Retinal pigment epithelial cell (primary cell): ENCODE measurements at places on chromosomes 7 and 10.

DNA sequence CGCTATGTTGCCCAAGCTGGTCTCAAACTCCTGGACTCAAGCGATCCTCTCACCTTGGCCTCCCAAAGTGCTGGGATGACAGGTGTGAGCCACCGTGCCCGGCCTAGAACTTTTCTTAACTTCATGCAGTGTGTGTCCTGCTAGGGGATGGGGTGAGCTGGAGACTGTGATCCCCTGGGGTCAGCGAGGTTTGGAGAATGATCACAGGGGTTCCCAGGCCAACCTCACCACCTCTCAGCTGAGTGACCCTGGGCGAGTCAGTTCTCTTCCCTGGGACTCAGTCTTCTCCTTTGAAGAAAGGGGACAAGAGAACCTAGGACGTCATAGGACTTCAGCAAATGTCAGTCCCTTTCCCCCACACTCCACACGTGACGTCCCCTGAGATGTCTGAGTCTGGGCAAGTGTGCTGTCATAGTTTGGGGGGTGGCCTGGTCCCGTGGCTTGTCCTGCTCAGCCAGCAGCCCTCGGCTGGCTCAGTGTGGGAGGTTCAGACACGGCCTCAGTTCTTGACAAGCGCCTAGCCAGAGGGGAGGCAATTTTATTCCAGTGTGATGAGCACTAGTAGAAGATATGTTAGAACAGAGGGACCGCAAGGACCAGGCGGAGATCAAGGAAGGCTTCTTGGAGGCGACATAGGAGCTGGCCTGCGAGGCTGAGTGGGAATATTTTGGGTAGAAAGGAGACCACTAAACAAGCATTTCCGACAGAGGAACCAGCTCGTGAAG is 43.3 kb upstream of the ELN start:
- no peak for DNase-seq

- no peak for DNase-seq
Observed at GRCh38 chr7:129923709-129924108, 29.1 kb downstream of the UBE2H start.

DNA sequence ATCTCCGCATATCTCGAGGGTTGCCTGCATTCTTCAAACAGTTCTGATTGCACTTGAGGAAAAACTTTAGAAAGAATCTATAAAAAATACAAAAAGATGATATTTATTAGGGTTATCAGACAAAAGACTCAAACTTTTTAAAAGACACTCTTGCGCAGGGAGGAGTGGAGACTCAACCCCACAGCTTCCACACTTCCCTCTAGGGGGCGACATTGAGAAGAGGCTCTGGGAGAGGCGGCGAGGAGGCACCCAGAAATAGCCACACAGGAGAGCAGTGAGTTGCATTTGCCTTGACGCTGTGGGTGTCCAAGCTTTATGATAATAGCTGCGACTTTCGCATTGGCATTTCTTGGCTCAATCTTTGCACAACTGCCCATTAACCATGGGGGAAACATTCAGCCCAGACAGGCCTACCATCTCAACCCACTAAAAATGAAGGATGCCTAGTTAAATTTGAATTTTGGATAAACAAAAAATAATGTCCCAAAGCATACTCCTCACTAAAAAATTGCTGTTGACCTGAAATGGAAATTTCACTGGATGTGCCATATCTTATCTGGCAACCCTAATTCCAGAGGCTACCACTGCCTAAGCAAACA is 86.2 kb downstream of the EBF3 start:
- DNase-seq = no peak

- DNase-seq = peak; percentile 12
Observed at GRCh38 chr7:155598810-155599210, 45.7 kb upstream of the RBM33 start.

GRCh38 chr10:16765509-16766375 is 51.5 kb downstream of the RSU1 start:
- no peak for DNase-seq

DNA sequence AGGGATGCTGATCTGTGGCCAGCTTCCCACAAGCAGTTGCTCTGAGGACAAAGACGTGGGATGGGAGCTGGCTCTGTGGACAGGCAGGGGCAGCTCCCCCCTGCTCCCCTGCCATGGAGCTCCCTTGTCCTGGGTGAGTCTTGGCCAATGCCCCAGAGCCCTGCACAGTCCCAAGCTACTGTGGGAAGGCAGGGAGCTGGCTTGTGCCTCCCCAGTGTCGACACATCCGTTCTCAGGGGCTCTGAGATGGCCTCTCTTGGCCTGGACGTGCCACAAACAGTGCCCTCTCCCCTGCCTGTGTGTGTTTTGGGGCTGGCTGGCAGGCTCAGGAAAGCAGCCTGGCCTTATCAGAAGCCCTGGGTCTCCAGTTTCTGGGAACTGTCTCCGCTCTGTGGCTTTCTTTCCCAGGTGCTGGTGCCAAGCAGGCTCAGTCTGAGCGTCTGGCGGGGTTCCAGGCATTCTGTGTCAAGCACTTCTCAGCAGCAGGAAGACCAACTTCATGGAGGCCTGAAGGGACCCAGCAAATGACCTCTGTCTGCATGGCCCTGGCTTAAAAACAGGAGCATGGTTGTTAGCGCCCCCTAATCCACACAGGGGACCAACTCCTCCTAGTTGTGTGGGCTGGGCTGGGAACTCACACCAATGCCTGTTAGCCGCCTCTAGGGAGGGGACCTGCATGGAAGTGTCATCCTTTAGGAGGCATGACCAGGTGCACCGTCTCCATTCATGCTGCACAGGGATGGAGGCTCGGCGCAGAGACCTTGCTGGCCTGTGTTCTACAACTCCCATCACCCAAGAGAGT is 375.2 kb downstream of the RPS24 start:
- DNase-seq = peak; percentile 67

DNA sequence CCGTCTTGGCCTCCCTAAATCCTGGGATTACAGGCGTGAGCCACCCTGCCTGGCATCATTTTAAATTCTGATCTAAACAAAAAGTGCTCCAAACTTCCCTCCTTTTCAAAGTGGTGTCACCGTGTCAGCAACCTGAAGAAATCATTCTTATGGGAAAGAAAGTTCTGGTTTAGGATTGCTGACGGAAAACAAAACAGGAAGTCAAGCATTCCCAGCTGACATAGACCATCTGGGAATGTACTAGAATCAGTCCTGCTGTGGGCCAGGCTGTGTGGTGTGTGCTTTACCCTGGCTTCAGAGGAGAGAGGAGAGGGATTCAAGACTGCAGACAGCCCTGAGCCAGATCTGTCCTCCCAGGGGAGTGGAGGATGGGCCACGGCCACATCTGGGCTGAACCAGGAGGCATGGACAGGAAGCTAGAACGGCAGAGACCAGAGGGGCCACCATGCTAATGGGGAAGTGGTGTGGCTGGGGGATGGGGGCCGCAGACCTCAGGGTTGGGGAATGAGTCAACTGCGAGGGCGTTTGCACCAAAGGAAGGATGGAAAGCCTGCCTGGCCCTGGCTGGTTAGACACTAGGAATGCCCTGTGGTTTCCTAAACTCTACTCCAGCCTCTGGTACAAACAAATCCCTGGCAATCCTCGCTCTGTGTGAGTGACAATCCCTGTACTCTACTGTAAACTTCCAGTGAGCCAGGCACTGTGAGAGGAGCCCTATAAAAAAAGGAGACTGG is 16.7 kb upstream of the CLIP2 start:
- DNase-seq = peak; percentile 89

DNA sequence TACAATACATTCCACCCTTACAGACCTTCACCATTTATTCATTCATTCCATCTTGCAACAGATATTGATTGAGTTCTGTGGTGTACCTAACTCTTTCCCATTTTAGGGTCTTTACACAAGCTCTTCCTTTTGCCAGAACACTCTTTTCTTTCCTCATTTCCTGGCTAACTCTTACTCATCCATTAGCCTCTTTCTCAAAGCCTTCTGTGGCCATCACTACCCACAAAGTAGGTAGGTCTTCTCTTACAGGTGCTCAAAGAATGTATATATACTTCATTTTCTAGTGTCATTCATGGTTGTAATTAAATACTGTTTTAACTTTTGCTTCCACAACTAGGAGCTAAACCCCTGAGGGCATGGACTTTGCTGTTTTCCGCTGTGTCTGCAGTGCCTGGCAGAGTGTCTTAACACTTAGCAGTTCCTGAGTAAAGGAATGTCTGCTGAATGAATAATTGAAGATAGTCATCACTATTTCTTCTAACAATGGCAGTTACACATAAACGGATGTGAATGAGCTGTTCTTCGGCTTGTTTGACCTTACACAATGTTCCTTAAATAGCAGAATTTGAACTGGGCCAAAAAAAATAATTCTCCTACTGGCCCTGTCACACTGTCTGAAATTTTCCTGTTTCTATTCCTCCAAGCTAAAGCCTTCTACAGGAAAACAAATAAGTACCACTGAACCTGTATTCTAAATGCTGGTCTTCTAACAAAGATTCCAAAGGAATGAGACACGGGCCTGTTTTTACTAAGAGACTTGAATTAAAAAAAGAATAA is 15.1 kb downstream of the BCAP29 start:
- no peak for DNase-seq

DNA sequence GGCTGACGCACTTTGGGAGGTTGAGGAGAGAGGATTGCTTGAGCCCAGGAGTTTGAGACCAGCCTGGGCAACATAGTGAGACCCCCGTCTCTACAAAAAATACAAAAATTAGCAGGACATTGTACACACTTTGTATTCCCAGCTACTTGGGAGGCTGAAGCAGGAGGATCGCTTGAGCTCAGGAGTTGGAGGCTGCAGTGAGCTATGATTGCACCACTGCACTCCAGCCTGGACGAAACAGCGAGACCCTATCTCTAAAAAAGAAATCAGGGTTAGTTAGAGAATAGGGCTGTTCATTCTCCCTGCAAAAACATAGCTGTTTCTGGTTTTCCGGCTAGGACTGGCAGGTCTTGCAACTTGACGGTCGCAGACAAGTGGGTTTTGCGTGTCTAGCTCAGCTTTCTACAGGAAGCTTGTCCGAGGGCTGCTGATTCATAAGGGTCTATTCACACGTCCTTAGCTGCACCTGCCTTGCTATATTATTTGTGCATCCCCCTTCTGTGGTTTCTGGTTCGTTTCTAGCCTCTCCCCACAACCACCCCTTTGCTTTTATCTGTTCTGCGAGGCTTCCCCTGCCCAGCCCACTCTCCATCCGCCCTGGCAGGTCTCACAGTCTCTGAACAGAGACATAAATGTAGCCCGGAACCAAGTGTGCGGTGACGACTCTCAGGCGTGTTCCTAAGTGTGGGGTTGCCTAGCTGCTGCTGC is 10.7 kb downstream of the AMZ1 start:
- no peak for DNase-seq

DNA sequence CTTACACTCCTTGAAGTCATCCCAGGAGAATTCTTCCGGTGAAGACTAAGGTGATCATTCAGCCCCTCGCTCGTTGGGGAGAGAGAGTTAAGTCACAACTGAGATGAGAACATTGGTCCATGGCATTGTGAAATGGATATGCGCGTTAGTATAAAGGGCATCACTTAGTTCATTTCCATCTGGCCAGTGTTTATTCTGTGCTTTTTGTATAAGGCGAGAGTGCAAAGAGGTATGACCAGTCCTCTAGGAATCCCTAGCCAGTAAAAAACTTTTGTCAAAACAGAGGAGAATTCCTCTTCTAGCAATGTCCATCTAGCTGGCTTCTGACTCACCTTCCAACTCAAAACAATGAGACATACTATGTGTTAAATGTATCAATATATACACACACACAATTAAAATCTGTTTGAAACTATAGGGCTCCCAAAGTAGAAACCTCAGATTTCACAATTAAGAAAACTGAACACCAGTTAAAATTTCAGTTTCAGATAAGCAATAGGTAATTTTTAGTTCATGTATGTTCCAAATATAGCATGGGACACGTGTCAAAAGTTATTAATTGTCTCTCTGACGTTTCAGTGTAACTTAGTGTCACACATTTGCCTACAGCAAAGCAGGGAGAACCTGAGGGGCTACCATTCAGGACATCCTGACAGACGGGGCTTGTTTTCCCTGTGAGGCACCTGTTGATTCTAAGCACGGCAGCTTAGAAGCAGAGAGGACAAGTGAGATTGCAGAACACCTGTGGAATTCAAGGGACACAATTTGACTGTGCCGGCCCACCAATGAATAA is 158.9 kb downstream of the KLF6 start:
- no peak for DNase-seq

DNA sequence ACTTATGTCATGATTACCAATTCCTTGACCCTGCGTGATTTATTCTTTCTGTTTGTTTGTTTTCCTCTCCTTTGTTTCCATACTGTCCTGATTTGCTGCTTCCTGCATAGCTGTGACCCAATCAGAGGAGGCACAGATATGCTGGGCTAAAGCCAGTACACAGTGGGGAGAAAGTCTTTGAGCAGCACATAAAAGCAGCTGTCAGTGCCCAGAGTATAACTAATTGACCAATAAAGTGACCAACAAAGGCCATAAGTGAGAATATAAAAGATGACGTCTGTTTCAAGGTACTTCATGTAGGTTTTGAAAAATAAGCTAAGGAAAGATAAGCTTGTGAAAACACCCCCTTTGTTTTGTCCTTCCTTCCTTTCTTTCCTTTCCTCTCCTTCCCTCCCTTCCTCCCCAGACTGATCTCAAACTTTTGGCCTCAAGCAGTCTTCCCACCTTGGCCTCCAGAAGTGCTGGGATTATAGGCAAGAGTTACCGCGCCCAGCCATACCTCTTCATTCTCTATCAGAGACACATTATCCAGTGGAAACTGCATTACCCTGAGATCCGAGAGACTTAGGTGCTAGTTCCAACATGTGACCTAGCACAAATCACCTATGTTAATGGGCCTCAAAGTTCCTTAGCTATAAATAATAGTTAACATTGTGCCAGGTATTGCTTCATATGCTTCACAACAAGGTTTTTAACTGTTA is 17.0 kb downstream of the BCAP29 start:
- no peak for DNase-seq

DNA sequence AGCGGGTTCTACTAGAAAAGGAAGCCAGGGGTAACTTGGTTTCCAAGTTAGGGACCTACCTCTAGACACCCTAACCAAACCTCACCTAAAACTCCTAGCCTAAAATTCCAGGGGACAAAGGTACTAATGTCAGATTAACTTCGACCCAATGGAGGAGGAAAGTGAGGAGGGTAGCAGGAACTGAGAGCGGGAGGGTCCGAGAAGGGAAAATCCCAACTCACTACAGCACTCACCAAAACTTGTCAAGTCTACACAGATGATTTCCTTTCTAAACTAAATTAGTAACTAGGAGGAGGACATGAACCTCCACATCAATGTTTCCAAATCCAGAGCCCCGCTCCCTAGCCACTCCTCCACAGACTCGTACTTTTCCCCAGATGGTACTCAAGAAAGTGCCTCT is 22.6 kb downstream of the CHCHD3 start:
- no peak for DNase-seq

DNA sequence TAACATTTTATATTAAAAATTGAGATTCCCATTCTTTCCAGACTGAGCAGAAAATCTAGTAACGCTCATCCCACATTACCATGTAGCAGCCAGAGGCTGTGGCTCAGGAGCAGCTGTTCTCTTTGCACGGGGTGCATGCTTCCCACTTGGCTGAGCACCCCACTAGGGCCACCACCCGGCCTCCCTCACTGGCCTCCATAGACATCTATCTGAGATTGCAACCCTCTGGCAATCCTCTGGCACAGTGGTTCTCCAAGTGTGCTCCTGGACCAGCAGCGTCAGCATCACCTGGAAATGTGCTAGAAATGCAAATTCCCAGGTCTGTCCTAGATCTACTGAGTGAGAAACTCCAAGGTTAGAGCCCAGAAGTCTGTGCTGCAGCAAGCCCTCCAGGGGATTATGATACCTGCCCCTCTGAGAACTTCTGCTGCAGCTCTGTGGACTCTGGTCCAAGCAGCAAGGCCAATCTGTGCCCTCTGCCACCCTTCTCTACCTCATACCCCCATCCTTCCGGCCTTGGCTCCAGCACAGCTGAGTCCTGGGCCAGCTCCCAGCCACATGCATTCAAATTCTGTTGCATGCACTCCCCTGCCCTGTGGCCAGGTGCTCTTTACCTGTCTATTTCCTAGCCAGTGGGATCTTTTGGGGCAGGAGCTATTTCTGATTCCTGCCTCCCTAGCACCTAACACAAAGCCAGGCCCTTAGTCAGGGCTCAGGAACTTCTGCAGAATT is 301.5 kb downstream of the GRID1 start:
- DNase-seq = no peak
